Retinal pigment epithelial cell (primary cell): ENCODE measurements at places on chromosomes 1 and 21.

DNA sequence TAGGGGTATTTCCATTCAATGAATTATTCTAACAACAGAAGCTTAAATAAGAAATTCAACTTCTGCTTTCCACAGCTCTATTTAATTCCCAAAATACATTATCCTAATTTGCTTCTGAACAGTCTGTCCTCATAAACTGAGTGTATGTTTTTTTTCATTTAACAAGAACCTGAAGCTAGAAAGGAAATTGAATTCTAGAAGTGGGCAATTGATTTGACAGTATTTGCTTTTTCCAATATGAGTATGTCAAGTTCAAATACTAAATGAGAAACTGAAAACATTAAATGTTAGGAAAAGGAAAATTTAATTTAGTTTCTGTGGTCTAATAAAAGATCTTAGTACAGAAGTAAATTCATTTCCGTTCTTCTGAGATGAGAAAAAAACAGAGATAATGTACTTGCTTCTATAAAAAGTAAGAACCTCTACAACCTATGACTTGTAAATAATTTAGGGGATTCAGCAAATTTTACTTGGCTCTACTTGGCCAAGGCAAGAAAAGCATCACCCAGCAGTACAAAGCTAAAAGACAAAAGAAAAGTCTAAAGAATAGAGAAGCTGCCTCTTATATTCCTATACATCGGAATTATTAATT lies 31.1 kb downstream of the RAB3GAP2 start:
- DNase-seq, result no peak

- no peak for DNase-seq
Observed at GRCh38 chr1:37071829-37072228, 37.5 kb upstream of the GRIK3 start.

- no peak for DNase-seq
Observed at GRCh38 chr21:36839123-36839522, 127.3 kb downstream of the HLCS start.

- DNase-seq, result no peak
Observed at GRCh38 chr21:38691631-38692030, 114.1 kb upstream of the ETS2 start.

DNA sequence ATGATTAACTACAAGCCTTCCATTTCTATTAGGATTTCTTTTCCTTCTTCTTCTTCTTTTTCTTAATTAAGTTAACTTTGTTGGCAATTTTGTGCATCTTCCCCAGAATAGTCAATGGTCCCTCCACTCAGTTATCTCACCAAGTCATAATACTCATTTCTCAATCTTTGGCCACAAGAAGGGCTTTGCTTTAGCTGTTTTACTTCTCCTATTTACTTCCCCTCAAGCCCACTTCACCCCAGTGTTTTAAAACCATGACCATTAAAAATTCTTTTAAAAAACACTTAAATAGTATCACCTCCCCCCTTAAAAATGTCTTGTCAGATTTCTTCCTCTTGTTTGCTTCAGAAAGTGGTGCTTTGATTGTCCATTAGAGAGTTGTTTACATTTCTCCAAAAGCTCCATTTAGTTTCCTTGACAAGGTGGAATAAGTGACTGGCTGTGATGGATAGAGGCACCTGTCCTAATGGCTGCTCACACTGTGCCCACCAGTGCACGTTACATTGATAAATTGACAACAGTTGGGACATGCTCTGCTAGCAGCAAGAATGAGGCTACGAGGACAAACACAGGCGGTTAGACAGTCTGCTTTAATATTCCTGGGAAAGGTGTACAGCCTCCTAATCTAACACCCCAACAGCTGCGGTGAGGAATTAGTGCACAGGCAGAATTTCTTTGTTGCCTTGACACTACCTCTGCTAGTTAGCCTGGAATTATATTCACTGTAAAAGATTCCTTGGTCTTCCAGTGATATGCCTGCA lies 354.7 kb downstream of the LMO4 start:
- DNase-seq, result no peak

GRCh38 chr1:26188477-26188876 lies 1.9 kb upstream of the CATSPER4 start:
- no peak for DNase-seq

- no peak for DNase-seq
Observed at GRCh38 chr1:190835658-190836057, 358.0 kb upstream of the BRINP3 start.
